ENCODE measurements at places on chromosomes 7 and 10.

- DNase-seq = peak; percentile 36
These were observed 76.1 kb downstream of the BICC1 start for GRCh38 chr10:58588673-58589265.

DNA sequence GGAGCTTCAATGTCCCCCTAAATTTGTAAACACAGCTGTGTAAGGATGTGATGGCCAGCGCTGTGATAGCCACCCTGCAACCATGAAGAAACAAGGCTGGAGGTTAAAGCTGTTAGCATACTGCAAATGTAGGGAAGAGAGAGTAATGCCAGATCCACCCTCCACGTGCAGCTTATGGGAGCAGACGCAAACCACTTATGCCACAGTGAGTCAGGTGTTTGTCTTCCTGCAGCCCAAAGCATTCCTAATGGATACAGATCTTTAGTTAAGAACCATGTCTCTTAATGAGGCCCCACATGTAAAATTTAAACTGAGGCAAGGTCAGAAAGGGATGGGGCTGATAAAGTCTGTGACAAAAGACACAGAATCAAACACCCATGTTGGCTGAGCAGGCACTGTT, 13.6 kb upstream of the MYL7 start:
- DNase-seq = no peak

DNA sequence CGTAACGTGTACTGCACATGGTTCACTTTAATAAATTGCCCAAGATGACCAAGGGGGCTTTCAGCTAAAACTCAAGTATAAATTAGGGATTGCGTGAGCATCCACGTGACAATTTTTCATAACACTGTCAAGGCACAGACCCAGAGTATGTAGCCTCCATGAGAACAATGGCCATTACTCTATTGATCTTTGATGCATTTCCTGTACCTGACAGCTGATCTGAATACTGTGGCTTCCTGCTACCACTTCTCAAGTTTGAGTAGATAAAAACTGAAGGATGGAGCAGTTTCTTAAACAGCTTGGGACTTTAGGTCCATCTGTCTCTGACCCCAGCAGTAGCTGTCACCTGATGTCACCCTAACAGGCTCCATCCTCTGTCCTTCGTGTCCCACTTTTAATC, 98.9 kb downstream of the ABCC2 start:
- no peak for DNase-seq

GRCh38 chr7:37365405-37365804, 83.3 kb downstream of the ELMO1 start:
- no peak for DNase-seq

DNA sequence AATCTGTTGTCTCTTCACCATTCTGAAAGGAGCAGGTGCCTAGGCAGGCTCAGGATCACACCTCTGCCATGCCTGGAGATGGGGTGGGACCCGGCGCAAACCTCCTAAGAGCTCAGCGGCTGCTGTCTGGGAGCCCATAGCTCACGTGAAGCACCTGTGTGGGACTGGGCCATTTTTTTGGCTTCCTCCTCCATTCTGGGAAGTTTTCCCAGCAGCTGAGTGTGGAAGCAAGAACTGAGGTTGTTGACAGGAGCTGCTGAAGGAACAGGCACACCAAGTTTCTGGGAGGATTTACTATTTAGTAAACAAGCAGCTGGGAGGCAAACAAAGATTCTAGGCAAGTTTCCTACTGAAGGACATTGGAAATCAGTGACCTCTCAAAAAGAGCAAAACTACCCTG, 77.3 kb downstream of the FAM13C start:
- no peak for DNase-seq

DNA sequence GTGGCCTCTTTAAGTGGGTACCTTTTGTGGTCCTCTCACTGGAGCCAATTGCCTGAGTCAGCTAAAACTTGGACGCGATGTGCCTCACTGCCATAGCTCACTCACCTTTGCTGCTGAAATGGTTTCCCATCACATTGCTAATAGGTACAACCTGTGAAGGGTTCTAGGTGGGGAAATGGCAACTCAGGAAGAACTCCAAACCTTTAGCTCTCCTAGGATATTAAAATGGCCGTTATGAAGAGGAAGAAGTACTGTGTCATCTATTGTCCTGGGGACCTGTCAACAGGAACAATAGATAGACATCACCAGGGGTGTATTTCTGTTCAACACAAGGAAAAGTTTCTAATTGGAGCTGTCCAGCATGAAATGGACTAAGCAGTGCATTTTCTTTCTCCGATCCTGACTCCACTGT, 1.2 kb upstream of the ZNF655 start:
- DNase-seq = no peak

- DNase-seq = no peak
These were observed 219.3 kb upstream of the PRSS58 start for GRCh38 chr7:142477079-142477651.

- DNase-seq = no peak
These were observed 277.6 kb upstream of the IGFBP3 start for GRCh38 chr7:46198701-46199100.

DNA sequence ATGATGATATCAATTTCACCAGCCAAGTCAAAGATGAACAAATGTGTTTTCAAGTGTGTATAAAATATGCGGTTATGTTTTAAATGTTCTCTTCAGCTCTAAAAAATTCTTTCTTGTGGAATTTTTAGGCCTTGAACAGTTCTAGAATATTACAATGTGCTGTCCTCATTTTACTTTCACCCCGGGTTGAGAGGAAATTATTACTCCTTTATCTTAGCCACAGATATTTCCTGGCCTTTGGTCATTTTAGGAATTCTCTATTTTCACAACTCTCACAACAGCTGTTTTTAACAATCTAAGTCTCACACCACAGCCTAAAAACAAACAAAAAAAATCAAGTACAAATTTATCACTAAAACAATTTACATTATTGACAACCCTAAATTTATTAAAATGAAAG, 112.2 kb upstream of the HGF start:
- DNase-seq = no peak

GRCh38 chr10:24385776-24386175, 176.8 kb downstream of the KIAA1217 start:
- DNase-seq = peak; percentile 34

DNA sequence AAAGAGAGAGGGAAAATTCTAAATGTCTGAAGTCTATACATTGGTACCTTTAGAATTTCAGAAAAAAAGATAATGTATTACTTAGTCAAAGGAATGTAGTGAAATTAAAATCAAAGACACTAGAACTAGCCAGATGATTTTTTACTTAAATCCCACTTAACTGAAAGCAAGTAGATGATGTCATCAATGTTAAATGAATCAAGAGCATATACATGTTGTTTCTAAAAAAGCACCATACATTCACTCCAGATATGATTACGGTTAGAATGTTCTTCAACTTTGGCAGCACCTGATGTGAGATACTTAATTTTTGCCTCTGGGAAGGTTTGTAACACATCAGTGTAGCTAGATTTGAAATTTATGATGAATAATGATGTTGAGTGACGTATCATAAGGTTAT, 576.7 kb upstream of the CNTNAP2 start:
- DNase-seq = no peak

GRCh38 chr7:122588621-122589020, 110.3 kb downstream of the RNF133 start:
- no peak for DNase-seq

GRCh38 chr7:85039196-85039923, 147.5 kb downstream of the SEMA3D start:
- no peak for DNase-seq

- peak; percentile 70 for DNase-seq
These were observed 7.5 kb downstream of the DYNC2I1 start for GRCh38 chr7:158863611-158864506.

- no peak for DNase-seq
These were observed 4.2 kb downstream of the WDR86 start for GRCh38 chr7:151405588-151405987.

GRCh38 chr7:158705234-158705850, 738 bp upstream of the NCAPG2 start:
- peak; percentile 44 for DNase-seq

DNA sequence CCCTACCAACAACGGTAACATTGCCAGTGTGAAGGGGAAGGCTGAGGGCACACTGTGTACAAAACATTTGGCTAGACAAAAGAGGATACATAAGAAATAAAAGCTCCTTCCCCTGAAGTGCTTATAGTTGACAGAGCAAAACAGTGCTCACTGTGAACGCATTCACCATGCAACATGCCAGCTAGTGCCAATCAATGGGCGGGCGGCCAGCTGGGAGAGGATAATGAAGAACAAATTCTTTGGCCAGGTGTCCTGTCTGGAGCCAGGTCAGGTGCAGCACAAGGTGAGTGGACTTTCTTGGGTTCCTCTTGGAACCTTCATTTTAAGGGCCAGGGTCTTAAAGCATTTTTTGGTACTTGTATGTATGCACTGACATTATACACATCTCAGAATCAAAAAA, 106.1 kb downstream of the ICA1 start:
- no peak for DNase-seq

DNA sequence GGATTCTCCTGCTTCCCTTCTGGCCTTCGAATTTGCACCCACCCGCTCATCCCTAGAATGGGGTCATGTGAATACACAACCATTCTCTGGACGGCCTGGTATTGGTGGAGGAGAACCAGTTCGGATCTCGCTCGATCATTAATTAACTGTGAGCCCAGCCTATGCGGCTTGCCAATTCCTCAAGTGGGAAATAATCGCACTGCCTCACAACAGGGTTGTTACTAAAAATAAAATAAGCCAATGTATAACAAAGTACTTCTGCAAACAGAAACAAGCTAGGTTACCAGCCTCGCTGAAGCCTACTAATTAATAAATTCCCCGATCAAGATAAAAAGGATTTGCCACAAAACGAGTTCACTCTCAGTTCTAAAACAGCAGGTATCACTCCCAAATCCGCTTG, 16.2 kb downstream of the CTBP2 start:
- no peak for DNase-seq

GRCh38 chr10:1205450-1206030, 149.4 kb downstream of the WDR37 start:
- no peak for DNase-seq

DNA sequence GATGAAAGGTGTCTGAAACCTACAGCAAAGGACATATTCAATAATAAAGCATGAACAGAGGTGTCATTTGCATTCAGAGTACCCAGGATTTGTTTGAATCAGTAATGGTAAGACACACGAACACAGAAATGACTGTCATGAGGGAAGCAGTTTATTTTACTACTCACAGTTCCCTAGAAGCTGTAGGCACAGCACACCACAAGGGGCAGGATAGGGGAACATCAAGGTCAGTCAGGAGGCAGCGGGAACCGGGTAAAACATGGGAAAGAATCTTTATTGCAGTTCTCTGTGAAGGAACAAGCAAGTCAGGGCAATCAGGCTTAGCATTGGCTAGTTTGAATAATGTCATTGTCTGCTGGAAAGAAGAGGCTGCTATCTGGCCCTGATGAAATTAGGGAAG, 70.2 kb upstream of the PDSS1 start:
- peak; percentile 76 for DNase-seq

GRCh38 chr7:24419077-24419476, 135.1 kb downstream of the NPY start:
- DNase-seq = peak; percentile 82

DNA sequence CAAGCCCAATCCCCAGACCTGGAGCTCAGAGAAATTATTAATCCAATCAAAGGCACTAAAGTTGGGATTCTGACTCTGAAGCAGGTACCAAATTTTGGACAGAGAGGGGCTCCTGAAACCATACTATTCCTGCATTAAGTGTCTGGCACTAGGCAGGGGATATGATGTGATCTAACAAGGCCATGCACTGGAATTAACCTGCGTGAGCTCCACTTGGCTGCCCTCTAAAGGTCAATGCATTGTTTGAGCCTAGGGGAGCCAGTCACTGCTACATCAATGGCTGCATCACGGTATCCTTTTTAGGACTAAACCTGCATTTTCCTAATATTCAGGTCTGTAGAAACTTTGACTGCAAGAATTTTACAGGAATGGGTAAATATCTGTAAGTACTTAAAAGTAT, 42.1 kb downstream of the ST8SIA6 start:
- peak; percentile 65 for DNase-seq
